ENCODE measurements at places on chromosomes 1 and 21. TPM values are rescaled to one million over a fixed set of nuclear protein-coding genes. Genes with fewer than 3 reads are reported as not detected.

The SPATA45 gene
- not detected for polyA plus RNA-seq

The RHBDL2 gene
- polyA plus RNA-seq: 1.0 TPM

DNA sequence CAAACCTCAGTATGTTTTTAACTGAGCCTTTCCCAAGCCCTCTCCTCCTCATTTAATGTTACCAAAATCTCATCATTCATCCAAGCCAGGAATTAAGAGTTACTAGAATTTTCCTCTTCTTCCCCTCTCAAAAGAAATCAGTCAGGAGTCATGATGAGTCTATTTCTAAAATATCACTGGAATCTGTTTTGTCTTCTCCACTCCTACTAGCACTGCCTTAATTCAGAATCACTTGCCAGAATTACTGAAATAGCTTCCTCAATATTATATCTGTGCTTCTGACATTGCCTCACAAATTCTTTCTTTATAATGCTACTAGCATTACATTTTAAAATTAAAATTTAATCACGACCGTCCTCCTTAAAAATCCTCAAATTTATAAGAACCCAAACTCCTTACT lies 106.1 kb downstream of the PTGER3 start:
- no peak for DNase-seq

- DNase-seq: no peak
Observed at GRCh38 chr1:203464226-203464625, 11.4 kb upstream of the PRELP start.
